ENCODE measurements at places on chromosomes 13 and 19.

DNA sequence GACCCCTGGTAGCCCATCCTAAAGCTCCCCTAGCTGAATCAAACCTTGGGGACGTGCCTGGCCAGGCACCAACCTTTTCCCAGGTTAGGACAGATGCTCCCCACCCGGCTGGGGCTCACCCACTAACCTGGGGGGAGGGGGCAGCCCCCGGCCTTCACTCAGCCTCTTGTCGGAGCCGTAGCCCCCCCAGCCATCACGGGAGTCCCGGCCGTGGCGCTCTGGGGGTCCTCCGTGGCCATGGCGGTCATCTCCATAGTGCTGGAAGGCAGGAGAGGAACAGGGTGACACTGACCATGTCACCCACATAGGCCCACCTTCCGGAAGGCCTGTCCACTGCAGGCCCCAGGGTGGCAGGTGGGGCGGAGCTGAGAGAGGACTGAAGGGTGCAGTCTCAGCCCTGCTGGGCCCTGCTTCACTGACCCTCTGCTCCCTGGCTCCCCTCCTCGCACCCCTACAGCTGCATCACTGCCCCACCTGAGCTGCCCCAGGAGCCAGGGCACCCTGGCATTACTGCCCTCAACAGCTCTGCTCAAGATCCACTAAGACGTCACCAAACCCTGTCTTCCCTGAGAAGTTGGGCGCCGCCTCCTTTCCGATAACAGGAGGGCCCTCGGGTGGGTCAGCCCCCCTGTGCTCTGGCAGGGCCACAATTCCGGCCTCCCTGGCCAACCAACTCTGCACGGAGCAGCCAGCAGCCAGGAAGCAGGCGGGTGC, 22.6 kb upstream of the TINCR start:
- no peak for DNase-seq

- no peak for DNase-seq
Measured at GRCh38 chr13:110015253-110015652, 228.9 kb upstream of the IRS2 start.

GRCh38 chr13:51538591-51539179, 45.6 kb upstream of the WDFY2 start:
- DNase-seq = no peak

- DNase-seq = no peak
Measured at GRCh38 chr13:50649211-50649610, 194.3 kb downstream of the DLEU7 start.

GRCh38 chr13:22789027-22789593, 391.7 kb upstream of the SGCG start:
- no peak for DNase-seq

DNA sequence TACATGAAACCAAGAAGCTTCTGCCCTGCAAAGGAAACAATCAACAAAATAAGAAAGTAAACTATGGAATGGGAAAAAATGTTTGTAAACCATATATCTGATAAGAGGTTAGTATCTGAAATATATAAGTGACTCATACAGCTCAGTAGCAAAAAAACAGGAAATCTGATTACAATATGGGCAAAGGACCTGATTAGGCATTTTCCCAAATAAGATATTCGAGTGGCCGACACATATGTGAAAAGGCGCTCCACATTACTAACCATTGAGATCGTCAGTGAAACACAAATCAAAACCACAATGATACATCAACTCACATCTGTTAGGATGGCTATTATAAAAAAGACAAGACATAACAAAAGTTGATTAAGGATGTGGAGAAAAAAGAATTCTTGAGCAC, 2818.6 kb upstream of the PCDH20 start:
- DNase-seq = peak; percentile 84

- DNase-seq = no peak
Measured at GRCh38 chr13:55652657-55653056, 1488.1 kb upstream of the PRR20A start.

GRCh38 chr13:112974671-112975070, 5.7 kb downstream of the MCF2L start:
- DNase-seq = peak; percentile 6

- DNase-seq = peak; percentile 54
Measured at GRCh38 chr19:13748169-13748828, 16.0 kb upstream of the MRI1 start.

GRCh38 chr19:3504735-3505134, 1.4 kb upstream of the FZR1 start:
- DNase-seq = no peak

DNA sequence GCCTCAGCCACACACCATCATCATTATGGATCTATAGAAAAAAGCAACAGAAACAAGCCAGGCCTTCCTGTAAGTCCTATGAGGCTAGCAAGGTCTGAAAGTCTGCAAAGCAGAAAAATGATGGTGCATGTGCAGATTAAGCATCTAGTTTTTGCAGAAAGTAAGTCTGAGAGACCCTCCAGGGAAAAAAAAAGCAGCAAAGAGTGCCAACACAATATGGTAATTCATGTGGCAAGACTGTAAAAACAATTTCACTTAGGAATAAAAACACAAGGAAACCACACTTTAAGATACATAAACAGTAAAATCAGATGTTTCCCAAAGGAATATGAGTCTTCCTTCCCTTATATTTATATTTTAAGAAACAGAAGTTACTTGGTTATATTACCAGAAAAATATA, 112.3 kb upstream of the FBXL3 start:
- DNase-seq = no peak

GRCh38 chr13:112867301-112867711, 101.7 kb upstream of the MCF2L start:
- DNase-seq = no peak

DNA sequence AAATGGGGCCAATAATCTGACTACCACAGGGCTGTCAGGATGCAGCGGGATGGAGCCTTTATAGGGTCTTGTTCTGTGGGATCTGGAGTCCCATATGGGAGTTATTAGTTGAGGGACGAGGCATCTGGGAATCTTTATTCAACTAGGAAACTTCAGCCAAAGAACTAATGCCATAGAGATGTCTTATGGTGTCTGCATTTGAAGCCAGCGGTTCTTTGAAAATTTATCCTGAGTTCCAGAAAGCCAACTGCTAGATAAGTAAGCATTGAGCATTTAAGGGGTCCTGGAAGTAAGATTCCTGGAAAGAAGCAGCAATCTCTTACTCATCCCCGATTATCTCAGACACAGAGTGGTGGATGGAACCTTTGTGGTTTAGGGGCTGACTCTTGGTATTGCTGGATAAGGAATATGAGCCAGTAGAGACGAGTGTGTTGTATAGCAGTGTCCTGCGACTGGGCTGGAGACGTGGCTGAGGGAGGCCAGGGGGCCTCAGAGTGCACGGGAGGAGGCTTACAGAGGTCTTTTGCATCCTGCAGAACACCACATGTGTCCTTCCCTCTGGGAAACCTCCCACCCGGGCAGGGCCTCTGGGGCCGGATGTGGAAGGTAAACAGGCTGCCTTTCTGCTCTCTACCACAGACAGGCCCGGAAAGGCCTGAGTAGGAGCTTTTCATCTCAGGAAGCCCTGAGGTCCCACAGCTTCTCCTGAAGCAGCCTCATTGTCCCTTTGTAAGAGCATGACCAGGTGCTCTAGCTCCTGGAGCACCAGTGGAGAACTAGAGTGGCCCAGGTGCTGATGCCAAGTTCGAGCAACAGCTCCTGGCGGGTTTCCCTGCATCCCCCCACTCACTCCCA, 28.8 kb downstream of the ACTN4 start:
- peak; percentile 80 for DNase-seq
